NCI-H1417 (cell line): ENCODE measurements at places on chromosomes 5 and 9.

DNA sequence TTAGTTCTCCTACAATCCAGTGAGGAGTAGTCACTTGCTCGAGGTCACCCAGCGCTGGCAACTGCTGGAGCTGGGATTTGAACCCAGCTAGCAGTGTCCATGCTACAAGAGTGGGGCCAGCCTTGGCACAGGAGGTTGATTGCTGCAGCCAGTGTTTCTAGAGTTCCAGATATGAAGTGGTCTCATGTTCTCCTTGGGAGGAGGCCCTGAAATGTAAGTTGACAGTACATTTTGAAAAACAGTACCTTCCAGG, 802 bp downstream of the CCDC107 start:
- peak; percentile 29 for DNase-seq

DNA sequence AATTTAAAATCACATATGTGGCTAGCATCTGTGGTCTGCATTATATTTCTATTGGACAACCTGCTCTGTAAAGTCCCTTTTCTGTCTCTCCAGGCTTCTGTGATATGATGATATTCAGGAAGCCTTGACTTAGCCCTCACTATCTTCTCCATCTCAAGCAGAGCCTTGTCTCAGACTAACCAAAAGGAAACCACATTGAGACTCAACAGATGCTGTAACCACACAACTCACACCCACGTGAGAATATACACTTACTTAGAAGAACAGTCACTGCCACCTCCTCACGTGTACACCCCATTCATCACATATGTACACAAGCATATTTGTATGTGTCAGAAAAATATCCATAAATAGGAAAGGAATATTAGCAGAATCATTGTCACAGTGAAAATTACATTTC, 33.6 kb downstream of the HTR4 start:
- no peak for DNase-seq

DNA sequence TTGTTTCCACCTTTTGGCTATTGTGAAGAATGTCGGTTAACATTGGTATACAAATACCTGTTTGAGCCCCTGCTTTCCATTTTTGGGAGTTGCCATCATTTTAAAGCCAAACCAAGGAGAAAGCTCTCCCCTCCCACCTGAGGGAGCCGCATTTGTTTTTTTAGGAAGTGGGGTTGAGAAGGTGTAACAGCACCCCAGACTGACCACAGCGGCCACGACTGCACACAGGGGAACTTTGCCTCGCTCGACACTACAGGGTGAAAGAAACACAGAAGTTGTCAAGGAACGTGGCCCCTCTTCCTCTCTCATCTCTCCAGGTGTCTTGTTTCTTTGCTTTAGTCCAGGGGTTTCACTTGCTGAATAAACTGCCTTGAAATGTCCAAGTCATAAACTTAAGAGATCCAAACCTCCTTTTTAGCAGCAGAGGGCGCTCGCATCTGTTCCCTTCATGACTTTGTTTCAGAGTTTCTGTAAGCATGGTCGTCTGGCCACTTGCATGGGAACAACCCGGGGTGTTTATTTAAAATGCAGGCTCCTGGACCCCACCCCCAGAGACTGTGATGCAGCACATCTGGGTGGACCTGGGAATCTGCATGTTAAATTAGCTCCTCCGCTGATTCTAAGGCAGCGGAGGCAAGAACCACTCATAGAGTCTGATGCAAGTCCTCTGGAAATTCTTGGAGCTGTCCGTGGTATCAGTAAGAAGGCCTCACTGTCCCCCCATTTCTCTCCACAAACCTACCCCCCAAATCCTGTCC, 2.1 kb upstream of the TTLL11 start:
- peak; percentile 39 for DNase-seq

DNA sequence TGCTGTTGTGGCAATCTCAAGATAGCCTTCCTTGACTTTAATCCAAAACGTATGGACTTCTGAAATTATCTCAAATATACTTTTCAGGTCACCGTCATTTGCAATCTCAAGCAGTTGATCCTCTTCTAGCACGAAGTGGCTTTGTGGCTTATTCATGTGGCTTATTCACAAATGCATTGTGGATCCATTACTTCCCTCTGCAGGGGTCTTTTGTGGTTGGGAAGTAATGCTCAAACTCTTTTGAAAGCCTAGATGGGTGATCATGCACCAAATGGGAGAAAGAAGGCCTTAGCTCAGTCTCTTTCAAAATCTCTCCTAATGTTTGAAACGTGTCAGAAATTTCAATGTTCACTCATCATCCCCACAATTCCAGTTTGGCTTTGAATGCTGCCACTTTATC, 597.2 kb upstream of the CDH10 start:
- DNase-seq = no peak

DNA sequence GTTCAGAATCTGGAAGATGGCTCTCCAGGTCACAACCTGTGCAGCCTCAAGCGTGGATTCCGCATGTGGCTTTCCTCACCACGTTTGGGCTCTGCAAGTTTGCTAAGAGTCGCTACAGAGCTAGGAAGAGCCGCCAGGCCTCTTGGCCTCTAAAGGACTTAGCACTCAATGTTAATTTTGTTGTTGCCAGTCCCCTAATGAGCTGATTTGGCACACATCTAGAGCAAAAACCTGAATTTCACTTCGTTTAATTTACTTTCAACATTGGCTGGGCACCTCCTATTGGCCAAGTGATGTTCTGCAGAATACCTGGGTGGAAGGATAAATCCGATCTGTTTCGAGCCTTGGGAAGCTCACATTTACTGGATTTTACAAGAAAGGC, 65.8 kb upstream of the UNC5A start:
- DNase-seq = peak; percentile 62

- no peak for DNase-seq
These were observed 20.0 kb upstream of the CEP72 start for GRCh38 chr5:592158-592557.

DNA sequence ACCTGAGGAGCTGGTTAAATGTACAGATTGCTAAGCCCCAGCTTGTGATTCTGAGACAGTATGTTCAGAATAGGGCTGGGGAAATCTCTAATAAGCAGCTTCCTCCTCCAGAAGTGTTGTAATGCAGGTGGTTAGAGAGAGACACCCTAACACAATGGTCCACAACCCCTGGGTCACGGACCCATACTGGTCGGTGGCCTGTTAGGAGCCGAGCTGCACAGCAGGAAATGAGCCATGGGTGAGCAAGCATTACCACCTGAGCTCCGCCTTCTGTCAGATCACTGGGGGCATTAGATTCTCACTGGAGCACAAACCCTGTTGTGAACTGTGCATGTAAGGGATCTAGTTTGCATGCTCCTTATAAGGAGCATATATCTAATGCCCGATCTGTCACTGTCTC, 61.8 kb downstream of the SLC36A1 start:
- DNase-seq = peak; percentile 22

- no peak for DNase-seq
These were observed 717.0 kb downstream of the BRINP1 start for GRCh38 chr9:118652258-118652657.

DNA sequence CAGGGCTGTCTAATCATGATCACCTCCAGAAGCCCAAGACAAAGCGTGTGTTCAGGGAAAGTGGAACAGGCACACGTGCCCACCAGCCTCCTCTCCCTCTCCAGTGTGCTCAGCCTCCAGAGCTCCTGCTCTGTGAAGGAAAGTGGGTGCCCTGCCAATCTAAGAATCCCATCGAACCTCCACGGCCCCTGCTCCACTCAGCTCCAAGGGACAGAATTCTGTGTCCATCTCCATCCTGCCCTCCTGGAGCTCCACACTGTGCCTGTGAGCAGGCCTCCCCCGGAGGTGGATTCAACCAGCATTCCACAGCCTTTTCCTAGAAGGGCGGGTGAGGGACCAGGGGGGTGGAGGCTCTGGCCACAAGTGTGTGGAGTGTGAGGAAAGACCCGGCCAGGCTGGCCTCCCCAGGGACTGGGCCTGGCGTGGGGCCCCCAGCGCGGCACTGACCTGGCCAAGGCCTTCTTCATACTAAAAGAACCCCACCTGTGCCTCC, 6.0 kb downstream of the EEIG1 start:
- DNase-seq = no peak

DNA sequence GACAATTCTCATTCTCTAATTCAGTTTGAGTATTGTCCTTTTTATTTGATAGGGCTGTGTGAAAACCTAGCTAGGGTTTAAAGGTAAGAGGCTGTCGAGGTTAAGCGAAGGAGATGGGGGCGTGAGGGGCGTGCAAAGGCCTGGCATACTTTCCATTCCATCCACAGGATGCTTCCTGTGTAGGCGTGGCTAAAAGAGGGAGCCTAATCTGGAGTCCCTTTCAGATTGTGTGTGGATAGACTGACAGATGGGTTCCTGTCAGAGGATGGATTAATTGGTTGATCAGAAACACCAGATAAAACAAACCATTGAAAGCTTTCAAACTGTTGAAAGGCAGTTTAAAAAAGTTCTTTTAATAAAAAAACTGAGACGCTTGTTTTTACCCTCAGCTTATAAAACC, 1.1 kb upstream of the ELL2 start:
- DNase-seq = no peak

DNA sequence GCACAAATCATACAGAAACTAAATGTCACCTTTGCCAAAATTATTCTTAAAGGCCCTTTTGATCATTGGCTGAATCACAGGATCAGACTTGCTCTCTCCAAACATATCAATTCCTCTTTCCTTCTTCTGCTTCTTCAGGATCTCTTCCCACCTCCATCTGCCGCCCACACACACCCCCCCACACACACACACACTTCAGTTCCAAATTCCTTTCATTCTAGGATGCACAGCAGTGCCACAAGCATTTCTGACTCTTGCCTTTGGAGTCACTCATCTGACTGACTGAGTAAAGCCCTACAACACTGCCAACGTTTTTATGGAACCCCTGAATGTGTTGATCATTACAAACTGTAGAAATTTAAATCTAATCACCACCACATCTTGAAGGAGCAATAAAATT, 22.9 kb downstream of the DNAH5 start:
- DNase-seq = no peak

GRCh38 chr5:54360089-54360488, 49.7 kb upstream of the ARL15 start:
- no peak for DNase-seq

DNA sequence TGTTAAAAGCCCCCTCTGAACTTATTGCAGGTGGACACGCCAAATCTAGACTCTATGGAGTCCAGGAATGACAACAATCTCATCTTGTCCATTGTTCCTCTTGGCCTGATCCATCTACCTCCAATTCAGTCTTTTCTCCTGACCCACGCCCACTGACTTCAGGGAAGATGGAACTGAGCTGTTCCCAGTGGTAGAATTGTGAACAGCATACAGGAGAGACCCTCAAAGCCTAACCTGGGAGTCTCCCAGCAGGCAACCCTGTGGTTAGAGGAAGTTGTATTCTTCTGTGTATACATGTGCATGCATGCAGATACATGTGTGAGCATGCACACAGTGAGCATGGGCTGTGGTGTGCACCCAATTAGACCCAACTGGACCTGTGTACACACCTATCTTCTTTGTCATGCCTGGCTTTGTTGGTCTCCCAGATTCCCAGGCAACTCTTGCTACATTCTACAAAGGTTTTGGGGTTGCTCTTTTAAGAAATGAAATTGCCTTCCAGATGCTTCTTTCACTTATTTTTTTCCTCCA, 286.0 kb downstream of the ZSWIM6 start:
- no peak for DNase-seq

DNA sequence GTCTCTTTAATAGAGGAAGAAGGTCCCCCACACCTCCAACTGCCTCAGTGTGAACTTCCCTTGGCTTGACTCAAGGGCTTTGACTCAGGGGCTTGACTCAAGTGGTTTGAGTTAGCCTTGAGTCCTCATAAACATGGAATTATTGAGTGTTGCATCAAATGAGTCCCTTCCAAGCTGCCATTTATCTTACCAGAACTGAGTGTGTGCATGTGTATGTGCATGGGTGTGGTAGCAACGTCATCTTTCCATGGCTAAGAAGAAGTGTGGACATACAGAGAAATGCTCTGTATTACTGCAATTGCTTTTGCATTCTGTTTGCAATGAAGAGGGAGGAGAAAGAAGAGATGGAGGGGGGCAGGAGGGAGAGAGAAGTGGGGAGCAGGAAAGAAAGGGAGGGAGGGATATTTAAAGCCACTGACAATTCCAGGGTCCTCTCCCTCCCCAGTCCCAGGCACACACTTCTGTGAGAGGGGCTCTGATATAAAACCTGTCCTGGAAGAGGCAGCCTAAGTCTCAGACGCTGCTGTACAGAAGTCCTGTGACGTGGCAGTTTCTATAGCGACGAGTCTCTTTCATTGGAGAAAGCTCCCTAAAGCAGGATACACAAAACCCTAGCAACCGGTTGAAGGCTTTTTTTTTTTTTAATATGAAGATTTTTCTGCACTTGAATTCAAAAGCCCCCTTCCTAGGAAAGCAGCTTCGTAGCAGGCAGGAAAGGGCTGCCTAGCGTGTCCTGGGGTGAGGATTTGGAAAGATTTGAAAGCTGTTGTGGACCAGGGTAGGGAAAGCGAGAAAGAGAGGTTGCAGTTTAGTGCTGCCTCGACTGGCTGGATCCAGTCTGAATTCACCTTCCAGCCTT, 93.3 kb upstream of the MAP1B start:
- DNase-seq = peak; percentile 69
